CD4-positive, alpha-beta T cell treated with Interleukin-2 at 100 ng/mL for 4 hours (primary cell): ENCODE measurements at places on chromosomes 13 and 19.

GRCh38 chr13:28636069-28636468 is 22.9 kb upstream of the POMP start:
- DNase-seq: no peak

DNA sequence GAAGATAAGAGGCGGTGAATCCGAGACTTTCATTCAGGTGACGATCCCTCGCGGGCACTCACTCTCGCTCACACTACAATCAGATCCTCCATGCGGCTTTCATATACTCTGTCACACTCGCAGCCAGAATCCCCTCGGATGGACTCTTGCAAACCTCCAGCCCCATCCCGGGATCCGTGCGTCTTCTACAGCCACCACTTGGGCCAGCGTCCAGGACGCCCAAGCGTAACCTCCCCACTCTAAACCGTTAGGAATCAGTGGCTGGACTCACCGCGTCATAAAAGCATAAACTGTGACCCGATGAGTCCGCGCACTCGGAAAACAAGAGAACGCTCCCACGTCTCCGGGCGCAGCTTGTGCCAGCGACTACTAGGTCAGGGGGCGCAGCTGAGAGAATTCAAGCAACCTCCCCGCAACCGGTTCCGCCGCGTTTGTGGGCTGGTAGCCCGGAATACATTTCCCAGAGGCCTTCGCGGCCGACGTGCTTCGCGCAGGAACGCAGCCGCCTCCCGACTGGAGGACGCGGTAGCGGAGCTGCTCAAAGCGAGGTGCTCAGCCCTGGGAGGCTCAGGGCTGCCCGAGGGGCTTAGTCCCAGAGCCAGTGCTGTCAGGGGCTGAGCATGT is 27.6 kb downstream of the ZNF607 start:
- DNase-seq: peak; percentile 81

- no peak for DNase-seq
These were observed 4.9 kb upstream of the TEX26 start for GRCh38 chr13:30927595-30927994.

- no peak for DNase-seq
These were observed 110.0 kb downstream of the KCNRG start for GRCh38 chr13:50125304-50125553.

- DNase-seq: no peak
These were observed 61.6 kb upstream of the PCDH17 start for GRCh38 chr13:57569986-57570385.

DNA sequence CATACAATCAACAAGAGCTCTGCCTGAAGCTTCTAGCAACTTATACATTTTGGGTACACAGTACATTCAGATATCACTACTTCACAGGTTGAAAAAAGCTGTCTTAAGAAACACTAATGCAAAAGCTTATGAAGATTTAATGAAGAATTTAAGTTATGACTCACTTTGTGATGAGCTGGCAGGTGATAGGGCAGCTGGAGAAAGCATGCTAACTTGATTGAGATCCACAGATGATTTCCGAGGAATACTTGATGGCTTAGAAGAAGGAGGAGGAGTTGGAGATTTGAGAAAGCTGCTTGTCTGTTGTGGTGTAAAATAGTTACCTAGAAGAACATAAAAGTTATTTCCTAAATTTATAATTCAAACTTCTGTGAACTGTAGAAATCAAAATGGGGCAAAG is 23.3 kb downstream of the EXOSC8 start:
- no peak for DNase-seq

DNA sequence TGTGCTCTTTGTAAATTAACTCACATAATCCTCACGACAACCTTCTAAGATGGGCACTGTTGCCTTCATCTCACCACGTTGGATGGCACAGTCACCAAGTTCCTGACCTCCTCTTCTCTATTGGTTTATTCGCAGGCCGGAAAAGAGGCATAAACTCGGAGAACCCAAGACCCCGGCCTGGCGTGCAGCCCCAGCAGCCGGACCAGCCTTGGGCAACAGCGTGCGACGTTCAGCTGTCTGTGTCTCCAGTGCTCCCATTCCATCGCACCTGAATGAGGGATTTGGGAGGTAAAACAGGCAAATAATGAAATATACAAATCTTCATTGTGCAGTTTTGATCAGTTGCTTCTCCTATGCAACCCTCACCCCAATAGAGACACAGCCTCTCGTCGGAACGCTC is 34.5 kb upstream of the GAS6 start:
- no peak for DNase-seq

DNA sequence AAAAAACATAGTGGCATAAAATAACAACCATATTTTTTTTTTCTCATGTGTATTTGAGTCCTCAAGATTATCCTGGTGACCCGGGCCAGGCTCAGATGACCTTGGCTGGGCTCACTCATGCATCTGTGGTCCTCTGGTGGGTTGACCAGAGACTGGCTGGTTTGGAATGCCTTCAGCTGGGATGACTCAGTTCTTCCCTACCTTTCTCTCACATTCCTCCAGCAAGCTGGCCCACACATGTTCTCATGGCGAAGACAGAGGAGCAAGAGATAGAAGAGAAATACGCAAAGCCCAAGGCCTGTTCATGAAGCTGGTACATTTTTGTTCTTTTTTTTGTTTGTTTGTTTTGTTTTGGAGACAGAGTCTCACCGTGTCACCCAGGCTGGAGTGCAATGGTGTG is 14.3 kb upstream of the ZNF541 start:
- DNase-seq: no peak

DNA sequence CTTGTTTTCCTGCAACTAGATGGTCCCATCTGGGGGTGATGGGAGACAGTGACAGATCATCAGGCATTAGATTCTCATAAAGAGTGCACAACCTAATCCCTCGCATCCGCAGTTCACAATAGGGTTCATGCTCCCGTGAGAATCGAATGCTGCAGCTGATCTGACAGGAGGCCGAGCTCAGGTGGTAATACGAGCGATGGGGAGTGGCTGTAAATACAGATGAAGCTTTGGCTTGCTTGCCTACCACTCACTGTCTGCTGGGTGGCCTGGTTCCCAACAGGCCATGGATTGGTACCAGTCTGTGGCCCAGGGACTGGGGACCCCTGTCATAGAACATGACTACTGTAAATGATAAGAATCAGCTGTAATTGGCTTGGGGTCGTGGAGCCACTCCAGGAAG is 28.0 kb downstream of the WDR88 start:
- no peak for DNase-seq

DNA sequence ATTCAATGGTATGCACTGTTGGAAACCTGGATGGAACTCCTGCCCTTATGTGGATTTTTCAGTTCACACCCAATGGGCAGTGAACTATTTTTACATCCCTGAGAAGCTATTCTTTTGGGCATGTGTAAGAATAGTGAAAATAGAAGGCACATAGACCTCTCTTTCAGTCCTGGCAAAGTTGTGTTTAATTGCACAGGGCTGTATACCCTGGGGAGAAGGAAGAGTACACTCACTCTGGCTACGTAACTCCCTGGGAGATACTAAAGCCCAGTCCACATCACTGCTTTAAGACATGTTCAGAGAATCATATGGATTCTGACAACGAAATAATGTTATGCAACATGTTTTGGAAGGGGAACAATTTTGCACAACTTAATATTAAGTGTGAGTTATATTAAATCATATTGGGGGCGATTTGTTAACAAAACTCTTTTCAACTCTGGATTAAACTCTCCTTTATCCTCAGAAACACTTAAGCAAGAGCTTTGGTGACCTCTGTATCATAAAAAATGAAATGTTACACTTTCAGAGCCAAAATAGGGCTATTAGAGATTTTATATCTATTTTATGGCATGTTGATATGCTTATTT is 166.1 kb downstream of the DCT start:
- no peak for DNase-seq

DNA sequence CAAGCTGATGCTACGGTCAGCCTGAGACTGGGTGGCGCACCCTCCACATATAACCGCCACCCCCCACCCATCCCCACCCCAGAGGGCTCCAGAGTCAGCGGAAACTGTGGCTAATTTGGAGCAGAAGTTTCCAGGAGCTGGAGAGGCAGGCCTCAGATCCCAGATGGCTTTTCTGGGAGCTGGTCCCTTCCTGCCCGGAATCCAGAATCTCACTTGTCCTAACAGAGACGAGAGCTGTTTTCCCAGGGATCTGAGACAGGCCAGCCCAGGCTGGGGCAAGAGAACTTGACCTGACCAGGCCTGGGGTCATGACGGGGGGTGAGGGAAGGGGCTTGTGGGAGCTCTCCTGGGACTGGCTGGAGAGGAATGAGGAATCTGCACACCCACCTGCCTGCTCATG is 6.5 kb downstream of the EPHX3 start:
- DNase-seq: no peak

GRCh38 chr19:45103508-45104319 is 10.7 kb downstream of the PPP1R37 start:
- DNase-seq: no peak

DNA sequence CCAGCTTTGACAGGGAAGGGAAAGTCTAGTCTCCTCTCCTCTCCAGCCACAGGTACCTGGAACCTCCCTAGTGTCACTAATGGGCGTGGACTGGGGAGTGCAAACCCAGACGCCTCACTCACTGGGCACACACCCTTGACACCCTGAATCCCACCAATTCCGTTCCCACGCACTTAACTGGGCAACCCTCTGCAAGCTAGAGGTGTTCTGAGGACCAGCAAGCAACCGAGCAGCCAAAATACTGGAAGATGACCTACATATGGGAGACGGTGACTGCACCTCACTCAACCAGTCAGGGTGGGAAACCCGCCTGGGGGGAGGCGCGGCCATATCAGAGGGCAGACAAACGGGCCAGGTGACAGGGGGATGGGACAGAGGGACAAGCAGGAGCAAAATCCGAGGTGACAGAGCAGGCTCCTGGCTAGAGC is 991 bp downstream of the ABHD17A start:
- DNase-seq: peak; percentile 47

DNA sequence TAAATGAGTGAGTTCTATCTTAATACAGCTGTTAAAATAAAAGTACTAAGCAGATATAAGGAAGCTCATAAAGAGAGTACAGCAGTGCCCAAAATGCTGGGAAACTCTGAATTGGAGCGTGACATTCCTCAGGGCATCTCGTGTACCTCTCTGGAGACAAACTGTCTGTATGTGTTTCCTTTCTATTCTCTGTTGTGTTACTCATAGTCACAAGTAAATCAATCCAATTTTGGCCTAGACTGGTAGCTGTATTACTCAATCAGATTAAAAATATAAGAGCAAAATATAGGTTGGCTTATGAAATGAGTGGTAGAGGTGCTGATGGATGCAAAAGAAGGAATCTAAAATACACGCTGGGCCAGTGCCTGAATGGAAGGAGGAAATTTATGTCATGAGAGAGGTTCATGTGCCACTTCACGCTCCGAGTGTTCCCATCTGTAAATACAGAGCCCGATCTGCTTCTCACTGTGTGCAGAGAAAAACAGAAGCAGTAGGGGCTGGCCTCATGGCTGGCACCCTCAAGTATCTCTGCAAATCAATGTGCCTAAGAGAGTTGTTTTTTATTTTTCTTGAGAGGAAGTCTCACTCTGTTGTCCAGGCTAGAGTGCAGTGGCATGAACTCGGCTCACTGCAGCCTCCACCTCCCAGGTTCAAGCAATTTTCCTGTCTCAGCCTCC is 58.7 kb upstream of the RGCC start:
- DNase-seq: no peak

DNA sequence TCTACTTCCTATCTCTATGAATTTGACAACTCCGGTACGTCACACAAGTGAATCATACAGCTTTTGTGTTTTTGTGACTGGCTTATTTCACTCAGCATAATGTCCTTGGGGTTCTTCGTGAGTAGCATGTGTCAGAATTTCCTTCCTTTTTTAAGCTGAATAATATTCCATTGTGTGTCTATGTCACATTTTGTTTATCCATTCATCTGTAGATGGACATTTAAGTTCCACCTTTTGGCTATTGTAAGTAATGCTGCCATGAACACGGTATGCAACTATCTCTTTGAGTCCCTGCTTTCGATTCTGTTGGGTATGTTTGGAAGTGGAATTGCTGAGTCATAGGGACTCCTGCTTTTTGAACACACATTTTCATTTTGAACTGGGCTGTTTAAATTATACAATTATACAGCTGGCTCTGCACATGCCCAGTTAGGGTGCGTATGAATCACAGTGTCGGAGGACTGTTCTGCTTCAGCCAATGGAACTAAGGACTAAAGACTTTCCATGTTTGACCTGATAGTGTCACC is 43.0 kb upstream of the C13orf42 start:
- DNase-seq: no peak

- no peak for DNase-seq
These were observed 39.3 kb downstream of the EFNA2 start for GRCh38 chr19:1324806-1325567.

DNA sequence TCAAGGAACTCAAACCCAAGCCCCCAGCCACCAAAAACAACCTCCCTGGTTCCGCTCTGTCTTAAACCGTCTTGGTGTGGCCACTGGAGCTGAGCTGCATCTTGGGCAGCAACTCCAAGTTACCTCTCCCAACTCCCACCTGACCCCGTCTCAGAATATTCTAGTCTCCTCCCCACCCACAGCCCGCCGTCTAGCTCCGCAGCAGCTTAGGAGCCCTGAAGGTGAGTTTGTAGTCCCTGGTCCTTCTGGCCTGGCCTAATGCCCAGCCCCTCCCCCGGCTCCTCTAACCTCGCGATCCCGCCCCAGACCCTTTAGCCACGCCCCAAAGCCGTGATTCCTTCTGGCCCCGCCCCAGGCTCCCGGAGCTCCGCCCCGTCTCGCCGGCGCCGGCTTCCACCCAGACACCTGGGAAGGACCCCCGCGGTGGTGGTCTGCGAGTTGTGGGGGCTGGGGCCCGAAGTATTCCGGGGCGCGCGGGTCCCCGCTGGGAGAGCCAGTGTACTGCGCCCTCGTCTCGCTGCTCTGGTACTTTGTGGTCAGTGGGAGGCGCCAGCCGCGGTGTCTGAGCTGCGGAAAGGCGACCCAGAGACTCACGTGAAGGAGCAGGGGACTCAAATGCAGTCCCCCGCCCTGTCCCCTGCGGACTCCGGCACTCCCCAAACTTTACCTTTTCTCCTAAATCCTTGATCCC is 2.5 kb upstream of the LHB start:
- DNase-seq: peak; percentile 56

DNA sequence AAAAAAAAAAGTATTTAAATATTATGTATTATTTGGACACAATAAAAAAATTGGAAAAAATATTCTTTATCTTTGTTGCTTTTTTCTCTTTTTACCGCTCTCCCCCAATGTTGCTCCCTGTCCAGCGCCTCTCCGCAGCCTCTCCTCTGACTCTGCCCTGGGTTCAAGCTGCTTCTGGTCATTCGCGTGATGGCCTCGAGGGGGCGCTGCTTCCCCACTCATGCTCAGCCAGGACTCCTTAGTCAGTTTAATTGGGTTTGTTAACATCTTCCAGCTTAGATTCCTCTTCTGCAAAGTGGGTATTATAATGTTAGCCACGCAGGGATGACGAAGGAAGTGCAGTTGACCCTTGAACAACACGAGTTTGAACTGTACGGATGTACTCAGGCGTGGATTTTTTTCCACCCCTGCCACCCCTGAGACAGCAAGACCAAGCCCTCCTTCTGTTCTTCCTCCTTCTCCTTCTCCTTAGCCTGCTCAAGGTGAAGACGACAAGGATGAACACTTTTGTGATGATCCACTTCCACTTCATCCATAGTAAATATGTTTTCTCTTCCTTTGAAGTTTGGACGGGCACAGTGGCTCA is 4.9 kb upstream of the NWD1 start:
- DNase-seq: peak; percentile 40

GRCh38 chr19:28633319-28634018 is 579.5 kb downstream of the UQCRFS1 start:
- DNase-seq: peak; percentile 27

- no peak for DNase-seq
These were observed 2662.9 kb upstream of the PCDH20 start for GRCh38 chr13:64078480-64078936.
